PC-9 (cell line): ENCODE measurements at places on chromosomes 12 and 14. TPM values are rescaled to one million over a fixed set of nuclear protein-coding genes. Genes with fewer than 3 reads are reported as not detected.

The MMP17 gene
- total RNA-seq: 3.3 and 5.4 TPM in 2 replicates

GRCh38 chr12:4270016-4270830, 3.3 kb upstream of the CCND2 start:
- H3K4me3 ChIP-seq: no peak overlapping the region
- H3K36me3 ChIP-seq: no peaks in the 10 kb centered on the region
- H3K27me3 ChIP-seq: peaks cover 82% of the 10 kb centered on the region
- H3K4me1 ChIP-seq: no peaks in the 10 kb centered on the region

The FGF23 gene
- not detected in 2 replicates for total RNA-seq

- H3K27me3 ChIP-seq: no peaks in the 10 kb centered on the region
- H3K36me3 ChIP-seq: no peaks in the 10 kb centered on the region
- no peaks in the 10 kb centered on the region for H3K4me1 ChIP-seq
- no peak for DNase-seq
These were observed 147.0 kb downstream of the PTPRO start for GRCh38 chr12:15469356-15469755.

DNA sequence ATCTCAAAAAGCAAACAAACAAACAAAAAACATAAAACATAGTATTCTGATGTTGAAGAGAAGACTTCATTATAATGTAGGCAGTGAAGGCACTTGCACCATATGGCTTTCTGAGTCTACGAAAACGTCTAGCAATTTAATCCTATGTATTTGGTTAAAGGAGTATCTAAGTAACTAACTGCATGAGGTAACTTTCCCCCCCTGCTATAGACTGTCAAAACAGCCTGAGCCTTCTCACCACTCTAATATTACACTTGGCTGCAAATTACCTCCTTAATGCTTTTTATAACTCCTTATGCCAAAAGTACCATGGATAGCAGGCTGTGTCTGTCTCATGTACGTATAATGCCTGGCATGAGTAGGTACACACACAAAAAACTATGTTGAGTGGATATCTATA, 607.6 kb upstream of the FLRT2 start:
- H3K4me1 ChIP-seq: no peaks in the 10 kb centered on the region
- H3K36me3 ChIP-seq: no peaks in the 10 kb centered on the region
- no peak for DNase-seq
- H3K4me3 ChIP-seq: no peak overlapping the region

DNA sequence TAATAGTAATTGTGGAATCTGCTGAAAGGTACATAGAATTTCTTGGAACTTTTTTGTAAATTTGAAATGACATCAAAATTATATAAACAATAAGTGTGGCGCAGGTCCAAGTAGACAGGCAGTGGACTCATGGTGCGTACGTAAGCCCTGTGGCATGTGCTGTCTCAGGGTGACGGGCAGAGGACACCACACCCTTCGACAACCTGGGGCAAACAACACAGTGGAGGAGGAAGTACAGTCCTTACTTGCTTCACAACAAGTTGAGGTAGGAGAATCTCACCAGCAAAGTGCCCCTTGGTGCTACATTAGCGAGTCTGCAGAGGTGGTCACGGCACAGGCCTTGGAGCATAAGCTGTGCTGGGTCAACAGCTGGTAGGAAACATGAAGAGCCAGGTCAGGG, 180.9 kb downstream of the AEBP2 start:
- H3K27ac ChIP-seq: no peak overlapping the region
- no peaks in the 10 kb centered on the region for H3K4me1 ChIP-seq
- H3K36me3 ChIP-seq: no peaks in the 10 kb centered on the region
- no peak overlapping the region for H3K4me3 ChIP-seq
- DNase-seq: peak; percentile 75

DNA sequence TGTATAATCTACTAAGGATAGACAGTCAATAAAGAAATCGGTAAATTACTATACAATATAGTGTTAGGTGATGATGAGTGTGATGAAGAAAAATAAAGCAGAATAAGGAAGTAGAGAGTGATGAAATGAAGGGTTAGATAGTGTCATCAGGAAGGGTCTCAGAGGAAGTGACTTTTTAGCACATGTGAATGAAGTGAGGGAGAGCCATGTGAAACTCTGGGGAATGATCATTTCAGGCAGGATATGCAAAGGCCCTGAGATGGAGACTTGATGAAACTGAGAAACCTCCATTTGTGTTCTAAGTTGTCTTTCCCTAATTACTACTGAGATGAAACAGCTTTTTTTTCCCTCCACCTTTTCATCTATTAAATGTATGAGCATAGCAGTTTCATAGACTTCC, 19.4 kb upstream of the GNPTAB start:
- no peak for DNase-seq
- no peak overlapping the region for H3K27ac ChIP-seq
- no peaks in the 10 kb centered on the region for H3K27me3 ChIP-seq

The NDRG2 gene
- 12.2 and 14.6 TPM in 2 replicates for total RNA-seq

- H3K4me1 ChIP-seq: peaks cover 12% of the 10 kb centered on the region
- H3K36me3 ChIP-seq: no peaks in the 10 kb centered on the region
- no peak overlapping the region for H3K27ac ChIP-seq
These were observed 10.5 kb upstream of the BTG1 start for GRCh38 chr12:92156139-92156538.

GRCh38 chr12:49903351-49903699, 375 bp downstream of the FAIM2 start:
- no peak overlapping the region for H3K27ac ChIP-seq
- no peak for DNase-seq
- no peaks in the 10 kb centered on the region for H3K4me1 ChIP-seq
- no peaks in the 10 kb centered on the region for H3K27me3 ChIP-seq
- H3K36me3 ChIP-seq: no peaks in the 10 kb centered on the region
- no peak overlapping the region for H3K4me3 ChIP-seq

GRCh38 chr14:101062065-101062450, 158.5 kb upstream of the RTL1 start:
- DNase-seq: no peak
- H3K27ac ChIP-seq: no peak overlapping the region
- no peaks in the 10 kb centered on the region for H3K36me3 ChIP-seq

GRCh38 chr12:26383041-26383440, 187.7 kb downstream of the SSPN start:
- H3K4me3 ChIP-seq: no peak overlapping the region
- H3K36me3 ChIP-seq: no peaks in the 10 kb centered on the region
- DNase-seq: no peak
- H3K27ac ChIP-seq: no peak overlapping the region
- H3K27me3 ChIP-seq: no peaks in the 10 kb centered on the region

DNA sequence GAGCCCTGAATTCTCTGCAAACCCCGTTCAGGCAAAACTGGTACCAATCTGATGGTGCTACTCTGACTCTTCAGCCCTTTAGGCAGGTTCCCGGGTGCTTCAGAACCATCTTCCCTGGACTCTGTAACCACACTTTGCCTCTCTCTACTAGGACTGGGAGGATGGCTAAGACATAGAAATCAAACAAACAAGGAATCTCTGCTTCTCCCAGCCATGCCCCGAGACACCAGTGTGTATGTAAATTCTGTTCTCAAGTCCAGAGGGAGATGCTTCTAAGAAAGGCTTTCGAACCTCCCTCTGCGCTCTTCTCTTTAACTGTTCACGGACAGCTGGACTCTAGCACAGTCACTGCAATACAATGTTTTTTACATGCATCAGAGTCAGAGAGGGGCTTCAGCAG, 1.9 kb upstream of the KCNK10 start:
- H3K36me3 ChIP-seq: no peaks in the 10 kb centered on the region
- H3K27me3 ChIP-seq: peaks cover 44% of the 10 kb centered on the region
- no peak for DNase-seq

DNA sequence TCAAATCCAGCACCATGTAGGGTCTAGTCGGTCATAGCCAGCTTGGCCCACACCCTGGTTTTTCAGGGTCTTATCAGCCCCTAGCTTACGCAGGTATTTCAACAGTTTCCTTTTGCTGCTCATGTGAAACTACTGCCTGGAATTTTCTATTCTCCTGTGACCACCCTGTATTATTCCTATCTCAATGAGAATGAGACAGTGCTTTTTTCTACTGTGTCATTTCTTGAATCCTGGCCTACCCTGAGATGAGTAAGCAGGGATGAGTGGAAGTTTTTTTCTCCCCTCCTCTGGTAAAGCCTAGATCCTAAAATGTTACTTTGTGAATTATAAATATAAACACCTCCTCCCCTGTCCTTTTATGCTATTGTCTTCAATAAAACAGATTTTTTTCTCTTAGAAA, 62.7 kb upstream of the ARID2 start:
- H3K4me1 ChIP-seq: 0 out of 2 replicates have a peak, but pooled peaks cover 5% of the 10 kb centered on the region
- H3K27me3 ChIP-seq: no peaks in the 10 kb centered on the region
- no peak overlapping the region for H3K4me3 ChIP-seq
- H3K36me3 ChIP-seq: no peaks in the 10 kb centered on the region
- DNase-seq: no peak

- H3K36me3 ChIP-seq: no peaks in the 10 kb centered on the region
- no peak for DNase-seq
- H3K27me3 ChIP-seq: no peaks in the 10 kb centered on the region
- H3K4me3 ChIP-seq: no peak overlapping the region
- H3K27ac ChIP-seq: no peak overlapping the region
These were observed 178.3 kb downstream of the PRKD1 start for GRCh38 chr14:29749327-29749726.

The FOXM1 gene
- total RNA-seq: 161 and 225 TPM in 2 replicates

DNA sequence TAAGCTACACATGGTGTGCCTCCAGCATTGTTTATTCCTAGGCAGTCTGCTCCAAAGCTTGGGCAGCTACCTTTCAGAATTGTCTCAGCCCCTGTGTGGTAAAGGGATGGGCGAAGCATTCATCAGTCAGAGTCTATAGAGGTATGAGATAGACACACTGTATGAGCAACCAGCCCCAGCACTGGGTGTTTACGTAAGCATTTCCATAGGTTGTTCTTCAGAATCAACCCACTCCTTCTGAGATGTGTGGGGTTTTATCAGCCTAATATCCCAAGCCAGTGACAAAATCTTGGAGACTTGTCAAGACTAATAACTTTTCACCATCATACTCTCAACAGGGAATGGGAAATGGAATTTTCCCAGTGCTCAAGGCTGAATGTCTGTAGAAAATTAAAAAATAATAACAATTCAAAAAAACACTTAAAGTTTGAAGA, 98.2 kb downstream of the BTG1 start:
- no peaks in the 10 kb centered on the region for H3K4me1 ChIP-seq
- DNase-seq: no peak
- H3K27me3 ChIP-seq: no peaks in the 10 kb centered on the region
- H3K4me3 ChIP-seq: no peak overlapping the region
- H3K36me3 ChIP-seq: no peaks in the 10 kb centered on the region
- no peak overlapping the region for H3K27ac ChIP-seq

The TPCN1 gene
- total RNA-seq: 34.1 and 42.7 TPM in 2 replicates

The SLC6A12 gene
- not detected in 2 replicates for total RNA-seq

DNA sequence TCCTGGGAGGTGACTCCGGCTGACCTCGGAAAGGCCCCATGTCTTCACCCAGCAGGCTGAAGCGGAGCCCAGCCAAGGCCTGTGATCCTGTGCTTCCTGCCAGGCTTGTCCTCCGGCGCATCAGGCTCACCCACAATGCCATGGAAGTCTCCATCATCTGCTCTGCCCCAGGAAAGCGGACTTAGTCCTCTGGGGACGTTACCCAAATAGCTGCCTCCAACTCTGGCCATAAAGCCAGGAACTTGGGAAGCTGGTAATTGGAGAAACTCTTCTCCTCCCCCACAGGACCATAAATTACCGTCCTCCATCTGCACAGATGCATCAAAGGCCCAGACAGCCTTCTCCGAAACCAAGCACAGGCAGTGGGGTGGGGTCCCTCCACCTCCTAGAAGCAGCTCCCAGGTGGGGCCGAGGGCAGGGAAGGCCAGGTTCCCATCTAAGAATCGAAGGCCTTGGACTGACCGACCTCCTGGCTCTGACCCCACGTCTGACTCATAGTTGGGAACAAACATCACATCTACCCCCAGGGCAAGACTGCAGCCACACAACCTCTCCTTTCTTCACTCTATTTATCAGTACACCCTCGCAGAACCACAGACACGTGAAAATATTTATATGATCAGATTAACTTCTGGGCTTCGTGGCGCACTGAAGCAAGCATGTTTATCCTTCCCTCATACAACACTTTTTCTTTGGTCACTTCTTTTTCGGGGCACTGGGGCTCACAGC, 56.4 kb downstream of the PITPNM2 start:
- no peaks in the 10 kb centered on the region for H3K27me3 ChIP-seq
- peak overlapping the region; percentile 48 for H3K27ac ChIP-seq
- DNase-seq: peak; percentile 88
- H3K4me3 ChIP-seq: no peak overlapping the region

The NTN4 gene
- total RNA-seq: 41.5 and 46.0 TPM in 2 replicates

GRCh38 chr12:118058881-118059280, 2.1 kb downstream of the WSB2 start:
- no peak for DNase-seq
- no peak overlapping the region for H3K4me3 ChIP-seq
- H3K27me3 ChIP-seq: no peaks in the 10 kb centered on the region
- no peaks in the 10 kb centered on the region for H3K36me3 ChIP-seq
- peak overlapping the region; percentile 71 for H3K27ac ChIP-seq

DNA sequence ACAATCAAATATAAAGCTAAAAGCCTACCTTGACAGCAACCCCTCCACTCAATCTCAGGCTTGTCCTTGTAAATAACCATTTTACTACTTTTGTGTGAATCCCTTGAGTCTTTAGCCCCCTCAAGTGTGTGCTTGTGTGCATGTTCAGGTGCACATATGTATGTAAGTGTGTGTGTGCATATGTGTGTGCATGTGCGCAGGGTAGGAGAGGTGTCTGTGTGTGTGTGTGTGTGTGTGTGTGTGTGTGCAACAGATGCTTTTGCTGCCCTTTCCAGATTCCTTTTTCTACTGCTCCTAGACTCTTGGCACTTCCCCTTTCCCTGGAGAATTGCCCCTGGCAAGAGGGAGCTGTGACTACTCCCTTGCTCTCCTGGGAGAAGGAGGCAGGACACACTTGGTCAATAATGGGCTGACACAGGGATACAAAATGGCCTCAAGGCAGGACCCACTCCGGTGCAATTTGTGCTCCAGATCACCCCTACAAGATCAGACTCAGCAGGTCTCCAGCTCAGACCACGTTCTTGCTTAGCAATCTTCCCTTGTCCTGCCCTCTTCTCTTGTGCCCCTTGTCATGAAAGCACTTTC, 73.4 kb downstream of the IFNG start:
- no peak overlapping the region for H3K4me3 ChIP-seq
- H3K36me3 ChIP-seq: no peaks in the 10 kb centered on the region
- no peaks in the 10 kb centered on the region for H3K4me1 ChIP-seq

The SELPLG gene
- 0.35 and 0.96 TPM in 2 replicates for total RNA-seq
